Right renal cortex interstitium (tissue), 3 donors: ENCODE measurements at places on chromosomes 7 and 10.

DNA sequence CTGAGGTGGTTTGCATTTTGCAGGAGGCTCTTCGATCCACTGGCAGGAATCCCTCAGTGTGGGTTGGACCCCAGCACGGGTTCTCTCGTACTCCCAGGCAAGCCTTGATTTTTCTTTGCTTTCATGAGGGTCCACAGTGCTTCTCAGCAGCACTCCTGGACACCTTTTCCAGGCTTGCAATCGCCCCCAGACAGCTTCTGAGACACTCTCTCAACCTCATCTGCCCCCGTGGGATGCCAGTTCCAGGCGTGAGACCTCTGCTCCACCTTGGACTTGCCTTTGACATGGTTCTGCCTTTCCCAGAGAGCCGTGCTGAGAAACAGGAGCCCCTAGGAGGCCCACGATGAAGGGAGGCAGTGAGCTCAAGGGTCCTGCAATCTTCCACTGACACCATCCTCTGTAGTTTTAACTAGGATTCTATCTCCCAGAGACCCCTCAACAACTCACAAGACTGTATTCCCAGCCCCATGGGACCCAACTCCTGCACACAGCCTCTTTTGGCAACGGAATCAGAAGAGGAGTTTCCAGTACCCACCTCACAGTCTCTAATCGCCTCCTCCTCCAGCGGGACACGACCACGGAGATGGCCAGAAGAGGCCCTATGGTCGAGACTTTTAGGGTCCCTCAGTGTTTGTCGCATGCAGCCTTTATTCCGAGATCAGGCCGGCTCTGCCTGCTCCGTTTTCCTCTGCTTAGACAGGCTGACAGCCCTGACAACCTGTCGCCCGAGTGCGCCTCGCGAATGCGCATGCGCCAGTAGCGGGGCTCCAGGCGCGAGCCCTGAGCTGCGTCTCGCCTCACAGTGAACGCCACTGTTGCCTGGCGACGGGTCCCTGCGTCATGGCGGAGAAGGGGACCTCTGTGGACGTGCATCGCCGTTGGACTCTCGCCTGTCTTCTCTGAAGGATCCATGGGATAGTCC, 26.0 kb upstream of the ZNF273 start:
- no peak for DNase-seq

GRCh38 chr10:8633909-8634308, 579.4 kb downstream of the GATA3 start:
- DNase-seq = no peak

GRCh38 chr7:7709291-7709690, 9.1 kb downstream of the RPA3 start:
- DNase-seq = no peak

GRCh38 chr7:87341441-87341840, 4.0 kb upstream of the CROT start:
- DNase-seq = no peak

DNA sequence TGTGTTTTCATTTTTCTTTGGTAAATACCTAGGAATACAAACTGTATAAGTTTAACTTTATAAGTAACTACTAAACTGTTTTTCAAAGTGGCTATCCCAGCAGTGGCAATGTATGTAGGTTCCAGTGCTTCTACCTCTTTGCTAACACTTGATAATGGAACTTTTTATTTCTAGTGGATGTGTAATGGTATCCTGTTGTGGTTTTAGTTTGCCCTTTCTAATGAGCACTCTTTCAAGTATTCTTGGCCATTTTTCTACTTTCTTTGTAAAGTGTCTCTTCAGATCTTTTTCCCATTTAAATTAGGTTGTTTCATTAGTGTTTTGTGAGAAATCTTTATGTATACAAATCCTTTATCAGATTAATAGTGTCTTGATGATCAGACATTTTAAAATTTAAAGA, 4.6 kb downstream of the KIF20B start:
- no peak for DNase-seq

GRCh38 chr10:96047004-96047649, 3.7 kb downstream of the CCNJ start:
- no peak for DNase-seq

DNA sequence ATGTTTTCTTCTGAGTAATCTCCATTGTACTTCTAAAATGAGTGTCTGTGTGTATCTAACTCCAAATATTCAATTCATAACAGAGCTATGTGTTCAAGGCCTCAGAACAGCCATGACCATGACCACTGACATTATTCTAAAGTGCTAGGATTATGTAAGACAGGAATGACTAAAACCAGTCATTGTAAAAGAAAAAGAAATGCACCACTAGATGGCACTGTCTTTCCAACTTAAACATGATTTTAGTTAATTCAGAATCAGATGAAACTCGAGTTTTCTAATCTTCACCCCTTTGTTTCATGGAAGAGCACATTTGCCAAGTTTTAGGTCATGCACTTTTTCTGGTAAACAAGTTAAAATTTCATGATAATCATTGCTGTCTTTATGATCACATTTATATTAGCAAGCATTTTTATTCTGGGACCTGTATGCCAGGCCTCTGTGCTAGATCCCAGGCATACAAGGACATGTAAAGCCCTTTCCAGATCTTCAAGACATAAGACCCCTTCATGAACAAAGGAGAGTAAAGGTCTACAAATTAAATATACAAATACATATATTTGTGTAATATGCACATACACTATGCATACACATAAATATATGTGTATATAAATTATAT, 26.1 kb upstream of the RSU1 start:
- peak; percentile 48 for DNase-seq
